Chondrocyte (in vitro differentiated cells): ENCODE measurements at places on chromosomes 1 and 21.
A peak's percentile ranks its signal among the peaks of the same experiment; 100 is the strongest.

GRCh38 chr1:187788718-187789117 is 960.0 kb downstream of the PLA2G4A start:
- no peak for DNase-seq

- no peak for DNase-seq
These were observed 27.8 kb upstream of the HYI start for GRCh38 chr1:43481491-43481890.

- no peak for DNase-seq
These were observed 3.5 kb upstream of the ZNF669 start for GRCh38 chr1:247107694-247108093.

DNA sequence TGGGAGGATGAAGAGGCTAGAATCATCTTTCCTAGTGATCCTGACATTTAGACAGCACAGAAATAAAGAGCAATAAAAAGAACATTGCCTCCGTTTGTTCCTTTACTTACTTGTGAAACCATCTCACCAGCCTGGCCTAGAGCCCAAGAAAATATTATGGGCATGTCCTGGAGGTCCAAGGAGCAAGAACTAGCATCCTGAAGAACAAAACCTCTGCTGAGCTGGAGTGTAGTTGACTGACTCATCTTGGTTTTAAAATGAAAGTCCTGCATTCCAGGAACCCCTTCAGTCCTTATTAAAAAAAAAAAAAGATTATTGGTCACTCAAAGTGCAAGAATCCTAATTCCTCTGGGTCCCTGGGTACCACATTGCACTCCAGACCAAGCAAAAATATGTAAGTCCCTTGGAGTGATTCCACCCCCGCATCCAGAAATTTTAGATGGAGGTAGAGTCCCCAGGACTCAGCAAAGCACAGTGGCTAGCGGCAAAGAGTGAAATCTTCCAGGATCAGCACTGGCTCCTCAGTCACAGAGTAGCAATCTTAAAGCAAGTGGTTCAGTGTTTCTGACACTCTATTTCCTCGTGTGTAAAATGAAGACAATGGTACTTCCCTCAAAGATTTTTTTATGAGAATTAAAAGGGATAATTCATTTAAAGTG is 7.0 kb downstream of the SMCP start:
- DNase-seq, result no peak

GRCh38 chr1:21586846-21587601 is 77.8 kb downstream of the ALPL start:
- DNase-seq, result no peak

DNA sequence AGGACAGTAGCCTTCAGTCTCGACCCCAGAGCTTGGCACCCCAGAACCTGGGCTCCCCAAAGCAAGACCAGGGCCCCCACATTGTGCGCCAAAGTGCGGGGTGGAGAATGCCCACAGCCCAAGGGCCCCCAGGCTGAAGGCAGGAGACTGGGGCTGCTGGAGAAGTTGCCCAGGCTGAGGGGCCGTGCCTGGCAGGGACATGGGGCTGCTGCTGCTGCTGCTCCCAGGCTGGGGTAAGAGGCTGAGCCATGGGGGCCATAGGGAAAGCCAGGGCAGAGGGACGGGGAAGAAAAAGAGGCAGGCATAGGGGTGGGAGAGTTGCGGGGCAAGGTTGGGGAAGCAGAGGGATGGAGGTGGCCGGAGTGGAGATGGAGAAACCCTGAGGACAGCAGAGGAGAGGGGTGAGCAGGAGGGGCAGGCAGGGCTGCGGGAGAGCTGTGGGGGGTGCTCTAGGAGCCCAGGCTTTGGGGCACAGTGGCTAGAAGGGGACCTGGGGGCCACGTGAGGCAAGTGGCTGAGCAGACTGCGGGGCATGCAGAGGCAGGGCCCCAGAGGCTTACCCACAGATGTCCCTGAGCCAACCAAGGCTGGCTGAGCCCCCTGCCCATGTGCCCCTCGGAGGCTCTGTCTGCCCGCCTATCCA is 18.9 kb downstream of the SLC27A3 start:
- peak; percentile 85 for DNase-seq
